ENCODE measurements at places on chromosomes 5 and 9.

DNA sequence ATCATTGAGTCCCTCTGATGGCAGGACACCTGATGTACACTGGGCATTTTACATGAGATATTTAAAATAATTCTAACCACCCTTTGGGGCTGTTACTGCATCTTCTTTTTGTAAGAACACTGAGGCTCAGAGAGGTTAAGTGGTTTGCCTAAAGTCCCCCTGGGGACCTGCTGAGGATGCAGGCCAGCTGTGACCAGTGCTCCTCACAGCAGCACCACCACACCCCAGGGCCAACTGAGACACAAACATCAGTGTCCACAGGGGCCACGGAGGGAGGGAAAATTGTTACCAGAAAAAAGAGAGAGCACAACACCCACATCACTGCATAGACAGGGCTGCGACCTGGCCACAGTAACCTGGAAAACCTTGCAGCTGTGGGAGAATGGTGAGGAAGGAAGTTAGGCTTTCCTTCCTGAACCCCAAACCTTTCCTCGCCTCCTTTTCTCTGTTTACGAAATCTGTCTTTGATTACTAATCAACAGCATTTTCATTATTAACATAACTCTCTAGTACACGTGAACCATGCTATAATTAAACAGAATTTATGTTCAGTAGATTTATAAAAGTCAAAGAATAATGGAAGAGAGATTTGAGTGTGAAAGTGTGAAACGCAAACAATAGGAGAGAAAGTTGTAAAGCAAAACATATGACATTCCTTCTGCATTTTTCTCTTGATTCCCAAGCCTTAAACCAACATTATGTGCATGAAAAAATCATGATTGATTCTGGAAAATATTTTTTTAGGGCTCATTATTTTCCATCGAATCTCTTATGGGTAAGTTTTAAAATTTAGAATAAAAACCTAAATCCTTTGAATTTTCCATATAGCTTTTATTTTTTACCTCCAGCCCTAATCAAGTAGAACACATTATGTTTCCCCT is 228.1 kb upstream of the DAPK1 start:
- no peak for DNase-seq

- DNase-seq: no peak
Measured at GRCh38 chr5:124264499-124264898, 481.9 kb downstream of the ZNF608 start.

- DNase-seq: no peak
Measured at GRCh38 chr5:180380441-180380840, 27.3 kb upstream of the GFPT2 start.

- no peak for DNase-seq
Measured at GRCh38 chr5:170338933-170339779, 41.6 kb upstream of the LCP2 start.
